A673 (cell line): ENCODE measurements at places on chromosomes 13 and 19. TPM values are rescaled to one million over a fixed set of nuclear protein-coding genes. Genes with fewer than 3 reads are reported as not detected.
A peak's percentile ranks its signal among the peaks of the same experiment; 100 is the strongest.

Gene PSENEN
- 58.8 and 67.7 TPM in 2 replicates for total RNA-seq

Gene KLK15
- not detected in 2 replicates for total RNA-seq

Gene NRTN
- total RNA-seq: 1.6 and 3.9 TPM in 2 replicates

Gene CD33
- total RNA-seq: not detected in 2 replicates

Gene PDX1
- total RNA-seq: not detected in 2 replicates

Gene LILRA5
- not detected in 2 replicates for total RNA-seq

Gene ITGBL1
- total RNA-seq: 0.37 and 0.64 TPM in 2 replicates

Gene PEAK3
- total RNA-seq: not detected in 2 replicates

DNA sequence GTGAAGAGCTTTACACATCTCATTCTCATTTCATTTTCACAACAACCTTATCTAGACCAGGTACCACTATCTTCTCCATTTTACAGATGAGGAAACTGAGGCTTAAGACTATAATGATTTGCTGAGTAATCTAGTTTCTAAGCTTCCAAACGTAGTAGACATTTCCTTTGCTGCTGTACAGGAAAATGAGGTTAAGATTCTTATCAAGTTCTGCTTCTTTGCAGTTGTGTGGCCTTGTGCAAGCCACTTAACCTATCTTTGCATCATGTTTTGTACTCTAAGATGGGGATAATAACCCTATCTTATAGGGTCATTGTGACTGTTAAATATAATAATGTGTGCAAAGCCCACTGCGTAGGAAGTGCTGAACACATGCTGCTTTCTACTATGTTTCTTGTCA lies 307.9 kb downstream of the HS6ST3 start:
- DNase-seq: no peak

DNA sequence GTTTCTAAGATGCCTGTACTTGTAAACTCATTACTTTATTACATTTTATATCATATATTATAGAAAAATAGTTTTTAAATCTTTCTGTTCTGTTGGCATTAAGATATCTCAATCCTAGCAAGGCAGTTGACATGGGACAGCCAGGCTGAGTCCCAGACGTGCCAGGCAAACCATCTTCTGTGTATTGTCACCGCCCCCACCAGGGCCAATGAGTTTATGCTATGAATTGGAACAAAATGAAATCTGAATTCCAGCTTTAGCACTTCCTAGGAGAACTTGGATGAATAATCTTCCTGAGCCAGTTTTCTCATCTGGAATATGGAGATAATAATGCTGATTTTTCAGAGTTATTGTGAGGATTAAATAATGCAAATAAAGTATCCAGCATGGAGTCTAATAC lies 79.9 kb upstream of the GSX1 start:
- DNase-seq: peak; percentile 30

- DNase-seq: no peak
Observed at GRCh38 chr13:40247845-40248244, 418.6 kb downstream of the FOXO1 start.

DNA sequence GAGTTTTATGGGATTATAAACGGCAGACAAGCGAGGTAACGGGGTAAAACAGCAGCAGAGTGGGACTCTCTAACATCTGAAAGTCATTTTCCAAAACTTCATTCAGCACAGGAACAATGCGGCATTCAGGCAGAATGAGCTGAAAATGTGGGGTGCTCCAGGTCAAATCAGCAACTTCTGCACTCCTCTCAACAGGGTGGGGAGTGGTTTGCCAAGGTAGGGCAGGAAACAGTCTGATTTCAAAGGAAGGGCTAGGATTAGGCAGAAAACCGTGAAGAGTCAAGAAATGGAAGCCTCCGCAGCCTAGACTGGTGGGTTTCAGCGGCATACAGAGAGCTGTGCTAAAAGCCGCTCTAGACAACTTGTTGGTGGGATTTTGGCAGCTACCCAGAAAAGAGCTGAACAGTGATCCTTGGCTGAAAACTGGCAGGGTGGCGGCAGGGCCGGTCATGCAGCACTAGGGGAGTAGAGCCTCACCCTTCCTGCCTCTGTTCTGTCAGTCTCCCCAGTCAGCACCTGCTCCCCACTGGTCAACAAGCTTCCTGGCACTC lies 154.2 kb upstream of the KLF12 start:
- DNase-seq: peak; percentile 48

DNA sequence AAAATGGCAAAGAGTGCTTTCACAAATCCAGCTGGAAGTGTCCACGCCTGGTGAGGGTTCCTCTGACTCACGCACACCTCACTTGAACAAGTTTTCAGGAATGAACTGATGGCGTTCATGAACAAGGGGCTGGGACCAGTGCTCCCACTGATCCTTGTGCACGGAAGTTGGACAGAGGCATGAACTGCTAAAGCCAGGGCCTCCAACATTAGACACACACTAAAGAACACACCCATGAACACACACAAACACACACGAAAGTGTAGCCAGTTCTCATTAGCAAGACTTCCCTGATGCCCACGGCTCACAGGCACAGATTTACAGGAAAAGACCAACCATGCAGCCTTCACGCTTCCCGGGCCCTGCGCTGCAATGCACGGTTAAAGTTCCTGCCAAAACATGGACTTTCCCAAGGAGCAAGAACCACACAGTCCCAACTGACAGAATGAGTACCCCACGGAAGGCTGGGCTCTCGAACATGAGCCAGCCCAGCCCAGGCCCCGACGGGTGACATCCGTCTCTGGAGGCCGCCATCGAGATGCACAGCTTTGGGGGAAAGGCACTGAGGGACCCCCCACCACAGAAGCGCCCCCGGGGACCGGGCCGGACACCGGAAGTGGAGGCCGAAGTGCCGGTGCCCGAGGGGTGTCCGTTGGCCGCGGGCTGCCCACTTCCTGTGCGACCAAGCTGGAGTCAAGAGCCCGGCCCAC lies 808 bp downstream of the DNMT1 start:
- DNase-seq: peak; percentile 44

DNA sequence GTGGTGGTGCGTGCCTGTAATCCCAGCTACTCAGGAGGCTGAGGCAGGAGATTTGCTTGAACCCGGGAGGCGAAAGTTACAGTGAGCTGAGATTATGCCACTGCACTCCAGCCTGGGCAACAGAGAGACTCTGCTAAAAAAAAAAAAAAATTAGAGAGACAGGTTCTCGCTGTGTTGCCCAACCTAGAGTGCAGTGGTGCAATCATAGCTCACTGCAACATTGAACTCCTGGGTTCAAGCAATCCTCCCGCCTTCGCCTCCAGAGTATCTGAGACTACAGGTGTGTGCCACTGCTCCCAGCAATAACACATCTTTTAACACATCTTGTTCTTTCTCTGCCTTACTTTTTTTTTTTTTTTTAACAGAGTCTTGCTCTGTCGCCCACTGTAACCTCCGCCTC lies 32.7 kb downstream of the CLEC17A start:
- DNase-seq: no peak

DNA sequence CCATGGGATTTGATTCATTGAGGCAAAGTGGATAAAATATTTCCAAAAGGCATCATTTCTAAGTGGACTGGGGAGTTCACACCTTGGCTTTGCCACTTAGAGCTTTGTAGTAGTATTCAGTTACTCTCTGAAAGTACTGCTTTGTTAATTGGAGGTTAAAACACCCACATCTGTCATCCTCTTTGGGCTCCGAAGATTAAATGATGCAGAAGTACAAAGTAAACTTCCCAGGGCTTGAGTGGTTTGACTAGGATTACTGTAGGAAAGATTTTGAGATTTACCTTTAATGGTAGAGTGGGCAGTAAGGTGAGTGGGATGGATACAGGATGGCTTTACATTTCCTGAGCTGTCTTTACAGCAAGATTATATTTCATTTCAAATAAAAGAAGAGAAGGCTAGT lies 42.4 kb downstream of the WASF3 start:
- no peak for DNase-seq

DNA sequence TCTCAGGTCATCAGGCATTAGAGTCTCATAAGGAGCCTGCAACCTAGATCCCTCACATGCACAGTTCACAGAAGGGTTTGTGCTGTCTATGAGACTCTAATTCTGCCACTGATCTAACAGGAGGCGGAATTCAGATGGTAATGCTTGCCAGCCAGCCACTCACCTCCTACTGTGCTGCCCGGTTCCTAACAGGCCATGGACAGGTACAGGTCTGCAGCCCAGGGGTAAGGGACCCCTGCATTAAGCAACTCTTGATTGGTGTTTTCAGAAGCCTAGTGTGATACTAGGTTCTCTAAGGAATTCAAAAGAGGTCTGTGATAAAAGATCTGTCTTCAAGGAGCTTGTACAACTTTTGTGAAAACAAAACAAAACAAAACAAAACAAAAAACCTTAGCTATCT lies 31.1 kb downstream of the CAB39L start:
- DNase-seq: no peak

GRCh38 chr19:38409631-38410133 lies 6.8 kb downstream of the FAM98C start:
- no peak for DNase-seq

GRCh38 chr13:95650696-95651095 lies 6.2 kb upstream of the DZIP1 start:
- DNase-seq: no peak

DNA sequence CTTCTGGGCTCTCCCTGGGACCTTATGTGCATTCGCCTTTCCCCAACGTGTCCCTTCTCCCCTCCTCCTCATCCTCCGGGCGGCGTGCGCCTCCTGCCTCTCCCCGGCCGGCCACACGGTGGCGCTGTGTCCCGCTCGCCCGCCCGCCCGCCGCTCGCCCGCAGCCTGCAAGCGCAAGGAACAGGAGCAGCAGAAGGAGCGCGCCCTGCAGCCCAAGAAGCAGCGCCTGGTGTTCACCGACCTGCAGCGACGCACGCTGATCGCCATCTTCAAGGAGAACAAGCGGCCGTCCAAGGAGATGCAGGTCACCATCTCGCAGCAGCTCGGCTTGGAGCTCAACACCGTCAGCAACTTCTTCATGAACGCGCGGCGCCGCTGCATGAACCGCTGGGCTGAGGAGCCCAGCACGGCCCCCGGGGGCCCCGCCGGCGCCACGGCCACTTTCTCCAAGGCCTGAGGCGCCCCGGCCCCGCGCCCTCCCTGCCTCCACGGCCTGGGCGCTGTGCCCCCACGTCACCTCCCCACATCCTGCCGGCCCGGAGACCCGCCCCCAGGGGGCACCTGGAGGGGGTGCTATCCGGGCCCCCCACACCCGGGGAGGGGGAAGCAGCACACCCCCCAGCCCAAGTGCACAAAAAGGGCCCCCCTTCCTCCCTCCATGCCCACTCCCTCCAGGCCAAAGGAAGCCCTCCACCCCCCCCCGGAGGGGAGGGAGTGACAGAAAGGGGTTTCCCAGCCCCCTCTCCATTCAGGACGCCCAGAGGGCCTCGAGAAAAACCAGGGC lies 21.9 kb downstream of the ONECUT3 start:
- DNase-seq: no peak

GRCh38 chr13:38664906-38665305 lies 22.0 kb upstream of the FREM2 start:
- DNase-seq: no peak

DNA sequence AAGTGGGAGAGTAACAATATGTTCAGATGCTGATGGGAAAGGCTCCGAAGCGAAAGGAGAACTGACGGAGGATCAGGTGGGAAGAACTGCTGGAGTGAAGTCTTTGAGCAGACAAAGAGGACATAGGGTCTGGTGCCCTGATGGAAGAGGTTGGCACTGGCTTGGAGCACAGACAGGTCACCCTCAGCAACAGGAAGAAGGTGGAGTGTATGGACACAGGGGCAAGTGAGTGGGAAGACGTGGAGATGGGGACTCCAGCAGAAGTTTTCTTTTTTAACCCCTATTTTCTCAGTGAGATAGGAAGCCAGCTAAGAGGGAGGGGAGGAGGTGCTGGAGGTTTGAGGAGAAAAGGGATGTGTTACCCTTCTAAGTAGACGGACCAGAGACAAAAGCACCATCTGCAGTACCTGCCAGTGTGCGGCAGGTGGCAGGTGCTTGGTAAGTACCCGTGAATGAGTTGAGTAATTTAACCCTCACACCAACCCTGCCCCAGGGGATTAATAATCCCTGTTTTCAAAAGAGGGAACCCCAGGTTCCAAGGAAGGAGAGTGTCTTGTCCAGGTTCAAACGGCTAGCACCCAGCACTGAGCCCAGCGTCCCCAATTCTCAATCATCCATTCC lies 11.2 kb downstream of the HAS1 start:
- DNase-seq: peak; percentile 68

- no peak for DNase-seq
Observed at GRCh38 chr13:105763851-105764250, 771.6 kb downstream of the EFNB2 start.

DNA sequence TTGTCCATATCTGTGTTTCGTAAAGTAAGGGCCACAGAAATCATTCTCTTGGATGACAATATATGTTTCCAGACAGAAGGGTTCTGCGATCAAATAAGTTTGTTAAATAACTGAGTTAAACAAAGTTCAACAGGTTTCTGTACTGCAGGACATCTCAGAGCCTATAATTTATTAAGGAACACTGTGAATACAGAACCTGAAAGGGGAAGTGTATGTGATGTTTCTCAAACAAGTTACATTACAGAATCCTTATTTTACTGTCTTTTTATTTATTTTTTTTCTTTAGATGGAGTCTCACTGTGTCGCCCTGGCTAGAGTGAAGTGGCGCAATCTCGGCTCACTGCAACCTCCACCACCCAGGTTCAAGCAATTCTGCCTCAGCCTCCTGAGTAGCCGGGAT lies 55.4 kb upstream of the GTF2F2 start:
- DNase-seq: no peak

DNA sequence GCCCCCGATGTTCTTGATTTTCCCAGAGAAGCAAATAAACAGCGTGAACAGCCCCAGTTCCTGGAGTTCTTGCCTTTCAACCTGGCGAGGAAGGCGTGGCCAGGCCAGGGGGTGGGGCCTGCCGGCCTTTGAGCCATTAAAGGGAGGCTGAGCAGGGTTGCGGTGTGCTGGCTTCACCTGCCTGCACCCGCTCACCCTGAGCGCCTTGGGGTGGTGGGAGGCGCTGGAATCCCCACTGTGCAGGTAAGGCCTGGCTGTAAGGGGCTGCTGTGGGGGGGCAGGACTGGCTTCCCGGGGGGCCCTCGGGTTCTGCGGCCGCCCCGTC lies 2.7 kb upstream of the MISP start:
- DNase-seq: no peak

- no peak for DNase-seq
Observed at GRCh38 chr13:112586334-112586960, 1.5 kb downstream of the TUBGCP3 start.
